Activated CD8-positive, alpha-beta memory T cell treated with anti-CD3 and anti-CD28 coated beads for 1 hour (primary cell): ENCODE measurements at places on chromosomes 16 and 17.
A peak's percentile ranks its signal among the peaks of the same experiment; 100 is the strongest.

- no peak for DNase-seq
These were observed 9.2 kb upstream of the ACSF3 start for GRCh38 chr16:89084411-89084810.

- DNase-seq: no peak
These were observed 52.1 kb downstream of the USP10 start for GRCh38 chr16:84751947-84752346.

DNA sequence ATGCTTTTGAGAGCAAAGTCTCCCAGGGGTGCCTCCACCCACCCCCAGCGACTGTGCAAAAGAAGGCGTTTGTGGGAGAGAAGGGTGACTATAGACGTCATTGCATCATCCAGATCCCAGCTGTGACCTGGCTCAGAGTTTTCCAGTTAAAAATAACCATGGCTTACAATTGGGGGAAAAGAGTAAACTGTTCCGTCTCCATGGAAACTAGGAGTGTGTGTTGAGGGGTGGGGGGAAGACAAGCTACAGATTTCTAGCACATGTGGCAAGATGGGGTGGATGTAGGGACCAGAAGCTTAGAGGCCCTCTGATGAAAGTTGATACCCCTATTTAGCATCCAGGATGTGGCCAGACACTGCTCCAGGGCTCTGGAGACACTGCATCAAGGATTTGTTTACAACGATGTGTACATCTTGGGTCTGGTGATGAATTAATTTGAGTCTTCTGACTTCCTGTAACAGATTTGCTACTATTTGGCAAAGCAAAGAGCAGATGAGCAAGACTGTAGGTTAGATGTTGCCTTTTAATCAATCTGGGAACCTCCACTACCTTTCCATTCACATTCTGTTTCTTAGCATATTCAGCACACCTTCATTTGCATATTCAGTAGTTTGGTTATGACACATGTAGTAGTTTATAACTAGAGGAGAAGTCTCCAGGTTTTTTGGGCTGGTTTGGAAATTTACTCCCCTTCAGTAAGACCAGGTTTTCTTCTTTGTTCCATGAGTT lies 6.2 kb upstream of the DUSP14 start:
- no peak for DNase-seq

DNA sequence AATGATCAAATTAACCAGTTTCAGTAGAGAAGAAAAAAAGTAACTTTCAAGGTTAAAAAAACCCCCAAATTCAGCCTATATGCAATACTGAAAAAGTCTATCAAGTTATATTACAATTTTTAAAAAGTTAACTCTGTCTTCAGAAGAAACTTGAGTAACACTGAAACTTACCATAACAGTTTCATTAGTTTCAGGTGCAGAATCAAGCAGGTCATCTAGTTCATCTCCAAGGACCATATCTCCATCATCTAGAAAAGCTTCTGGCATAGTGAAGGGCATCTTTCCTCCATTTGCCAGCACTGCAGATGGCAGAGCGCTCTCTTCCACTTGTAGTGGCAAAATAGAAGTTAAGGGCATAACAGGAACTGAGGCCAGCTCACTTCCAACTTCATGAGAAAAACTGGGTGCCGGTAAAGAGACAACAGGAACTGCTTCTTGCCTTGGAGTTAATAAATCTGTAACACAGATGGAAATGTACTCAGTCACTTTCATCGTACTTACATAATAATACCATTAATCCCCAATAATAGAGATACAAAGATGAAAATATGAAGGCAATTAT lies 22.9 kb downstream of the ZC3H7A start:
- no peak for DNase-seq

- no peak for DNase-seq
These were observed 167.8 kb downstream of the RBFOX3 start for GRCh38 chr17:79443026-79443425.

GRCh38 chr17:83152745-83153611 lies 73.6 kb downstream of the METRNL start:
- DNase-seq: no peak

DNA sequence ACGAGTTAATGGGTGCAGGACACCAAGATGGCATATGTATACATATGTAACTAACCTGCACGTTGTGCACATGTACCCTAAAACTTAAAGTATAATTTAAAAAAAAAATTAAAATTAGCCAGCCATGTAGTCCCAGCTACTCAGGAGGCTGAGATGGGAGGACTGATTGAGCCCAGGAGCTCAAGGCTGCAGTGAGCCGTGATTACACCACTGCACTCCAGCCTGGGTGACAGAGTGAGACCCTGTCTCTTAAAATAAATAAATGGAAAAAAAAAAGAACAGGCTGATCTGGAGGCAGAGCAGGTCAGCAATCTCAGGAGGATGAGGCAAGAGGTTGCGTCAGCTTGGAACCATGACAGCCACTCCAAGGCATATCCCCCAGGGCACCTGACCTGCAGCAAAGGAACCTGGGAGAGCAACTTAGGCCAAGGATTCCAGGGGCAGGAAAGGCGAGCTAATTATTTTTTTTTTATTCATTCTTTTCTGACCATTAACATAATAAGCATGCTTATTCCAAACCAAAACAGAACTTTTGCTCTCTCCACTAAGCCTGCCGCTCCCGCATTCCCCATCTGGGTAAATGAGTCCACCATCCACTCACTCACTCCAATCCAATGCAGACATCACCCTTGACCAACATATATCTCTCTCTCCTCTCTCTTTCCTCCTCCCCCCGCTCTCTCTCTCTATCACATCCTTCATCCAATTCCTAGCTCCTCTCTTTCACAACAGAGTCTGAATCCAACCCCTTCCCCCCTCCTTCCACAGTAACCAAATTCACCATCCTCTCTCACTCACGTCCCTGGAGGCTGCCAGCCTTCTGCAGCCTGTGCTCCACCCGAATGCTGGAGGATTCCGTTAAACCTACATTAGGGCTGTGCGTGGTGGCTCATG lies 47.7 kb downstream of the TK2 start:
- no peak for DNase-seq

DNA sequence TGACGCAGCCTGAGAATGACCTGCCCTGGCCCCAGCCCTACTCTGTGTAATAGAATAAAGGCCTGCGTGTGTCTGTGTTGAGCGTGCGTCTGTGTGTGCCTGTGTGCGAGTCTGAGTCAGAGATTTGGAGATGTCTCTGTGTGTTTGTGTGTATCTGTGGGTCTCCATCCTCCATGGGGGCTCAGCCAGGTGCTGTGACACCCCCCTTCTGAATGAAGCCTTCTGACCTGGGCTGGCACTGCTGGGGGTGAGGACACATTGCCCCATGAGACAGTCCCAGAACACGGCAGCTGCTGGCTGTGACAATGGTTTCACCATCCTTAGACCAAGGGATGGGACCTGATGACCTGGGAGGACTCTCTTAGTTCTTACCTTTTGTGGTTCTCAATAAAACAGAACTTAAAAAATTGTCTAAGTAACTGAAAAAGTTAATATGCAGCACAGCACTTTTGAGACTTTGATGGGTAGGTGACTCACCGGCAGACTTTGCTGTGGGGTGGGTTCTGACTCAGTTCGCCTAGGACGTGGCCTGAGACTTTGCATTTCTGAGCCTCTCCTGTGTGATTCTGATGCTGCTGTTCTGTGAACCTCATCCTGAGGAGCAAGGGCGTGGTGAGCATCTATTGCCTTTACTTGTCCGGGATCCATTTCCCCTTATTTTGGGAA lies 5.7 kb downstream of the LAT start:
- no peak for DNase-seq

DNA sequence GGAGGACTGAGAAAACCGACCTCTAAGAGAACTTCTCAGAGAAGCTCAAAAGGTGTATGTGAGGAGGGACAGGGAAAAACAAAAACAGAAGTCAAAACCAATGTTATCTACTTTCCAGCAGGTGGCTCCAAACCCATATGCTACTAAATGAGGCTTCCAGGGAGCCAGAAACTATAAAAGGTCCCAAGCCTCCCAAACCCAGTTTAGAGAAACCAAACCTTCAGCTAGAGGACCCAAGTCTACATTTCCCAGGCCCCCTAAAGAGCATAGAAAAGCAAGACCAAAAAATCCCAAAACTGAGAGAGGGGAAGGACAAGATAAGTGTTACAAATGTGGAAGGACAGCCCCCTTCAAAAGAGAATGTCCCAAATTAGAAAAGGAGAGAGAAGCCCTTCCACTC lies 3.7 kb downstream of the HPR start:
- DNase-seq: no peak

- no peak for DNase-seq
These were observed 246.9 kb upstream of the RBFOX1 start for GRCh38 chr16:7085776-7086175.

DNA sequence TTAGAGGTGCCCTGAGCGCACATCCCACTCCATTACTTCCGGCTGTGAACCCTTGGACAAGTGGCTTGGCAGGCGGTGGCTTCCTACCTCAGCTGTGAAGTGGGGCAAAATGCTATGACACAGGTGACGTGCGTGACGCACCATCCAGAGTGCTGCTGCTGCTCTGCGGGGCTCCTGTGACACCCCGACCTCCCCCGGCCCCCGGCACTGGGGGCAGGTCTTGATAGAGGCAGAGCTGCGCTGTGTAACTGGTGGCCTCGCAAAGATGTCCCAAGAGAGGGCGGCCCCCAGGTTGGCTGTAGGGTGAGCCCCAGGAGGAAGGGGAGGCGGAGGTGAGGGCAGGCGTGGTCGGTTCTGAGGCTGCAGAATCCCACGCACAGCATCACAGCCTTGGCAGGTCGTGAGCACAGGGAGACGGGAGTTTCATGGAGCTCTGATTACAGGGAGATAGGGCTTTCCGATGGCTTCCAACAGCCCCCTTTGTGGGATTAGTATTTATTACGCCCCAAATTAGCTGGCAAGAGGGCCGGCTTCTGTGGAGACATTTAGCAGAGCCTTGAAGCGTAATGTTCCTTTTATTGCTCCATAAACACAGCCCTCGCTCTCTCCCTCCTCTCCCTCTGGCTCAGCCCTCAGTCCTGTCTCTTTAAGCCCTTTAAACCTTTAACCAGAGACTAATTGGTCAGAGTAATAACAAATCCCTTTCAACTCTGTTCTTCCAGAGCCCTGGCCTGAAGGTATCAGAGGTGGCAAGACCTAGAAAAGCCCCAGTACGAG lies 328.1 kb downstream of the C16orf95 start:
- no peak for DNase-seq

- DNase-seq: no peak
These were observed 47.0 kb downstream of the TNFRSF13B start for GRCh38 chr17:16924696-16925440.

DNA sequence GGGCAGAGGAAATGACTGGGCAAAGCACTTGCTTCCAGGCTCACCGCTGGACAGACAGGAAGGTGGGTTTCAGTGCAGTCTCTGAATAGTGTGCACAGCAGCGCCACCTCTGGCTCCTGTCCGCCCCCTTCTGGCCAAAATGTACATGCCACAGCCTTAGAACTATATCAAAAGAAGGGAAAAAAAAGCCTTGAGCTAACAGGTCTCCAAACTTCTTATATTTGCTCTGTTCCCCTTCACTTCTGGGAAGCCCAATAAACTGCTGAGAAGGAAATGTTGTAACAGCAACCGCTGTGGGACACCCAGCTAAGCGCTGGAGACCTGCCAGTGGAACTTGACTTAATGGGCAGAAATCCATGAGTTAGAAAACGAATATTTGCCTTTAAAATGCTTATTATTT lies 17.5 kb downstream of the COG7 start:
- DNase-seq: peak; percentile 39

- no peak for DNase-seq
These were observed 129.4 kb downstream of the TANC2 start for GRCh38 chr17:63095459-63095858.

- no peak for DNase-seq
These were observed 81.6 kb upstream of the CHMP6 start for GRCh38 chr17:80910043-80910442.

- DNase-seq: no peak
These were observed 78.5 kb upstream of the CLEC3A start for GRCh38 chr16:77943801-77944200.

GRCh38 chr16:54266363-54266955 lies 20.1 kb downstream of the IRX3 start:
- DNase-seq: no peak

GRCh38 chr16:84913315-84913714 lies 93.5 kb downstream of the CRISPLD2 start:
- DNase-seq: no peak

DNA sequence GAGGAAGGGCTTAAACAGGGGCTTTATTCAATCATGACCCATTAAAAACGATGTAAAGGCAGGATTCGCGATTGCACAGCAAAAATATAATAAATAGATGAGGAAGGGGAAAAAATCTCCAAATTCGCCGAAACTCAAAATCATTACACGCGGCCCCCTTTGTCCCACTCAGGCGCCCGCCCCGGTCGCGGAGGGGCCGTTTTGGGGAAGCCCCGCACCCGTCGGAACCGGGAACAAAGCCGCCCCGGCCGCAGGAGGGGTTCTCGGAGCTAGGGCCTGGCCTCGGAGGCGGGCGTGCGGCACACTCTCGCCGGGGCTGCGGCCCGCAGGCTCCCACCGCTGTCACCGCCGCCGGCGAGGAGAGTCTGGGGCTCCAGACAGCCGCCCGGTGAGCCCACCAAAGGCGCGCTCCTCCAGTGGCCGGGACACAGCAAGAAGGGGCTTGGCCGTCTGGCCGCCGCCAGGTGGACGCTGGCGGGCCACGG lies 521 bp downstream of the C16orf87 start:
- no peak for DNase-seq

DNA sequence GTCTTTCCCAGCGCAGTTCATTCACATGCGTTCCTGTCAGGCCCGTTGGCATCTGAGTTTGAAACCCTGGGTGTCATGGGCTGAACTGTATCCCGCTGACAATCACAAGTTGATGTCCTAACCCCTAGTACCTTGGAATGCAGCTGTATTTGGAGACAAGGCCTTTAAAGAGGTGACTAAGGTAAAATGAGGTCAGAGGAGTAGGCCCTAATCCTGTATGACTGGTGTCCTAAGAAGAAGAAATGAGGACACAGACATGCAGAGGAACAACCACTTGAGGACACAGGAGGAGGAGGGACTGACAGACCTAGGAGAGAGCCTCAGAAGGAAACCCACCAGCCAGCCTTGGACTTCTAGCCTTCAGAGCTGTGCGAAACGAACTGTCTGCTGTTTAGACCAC lies 33.1 kb downstream of the TRPV2 start:
- no peak for DNase-seq

GRCh38 chr17:31411707-31412285 lies 20.3 kb downstream of the RAB11FIP4 start:
- DNase-seq: no peak

GRCh38 chr16:12026741-12027490 lies 50.4 kb downstream of the SNX29 start:
- no peak for DNase-seq

DNA sequence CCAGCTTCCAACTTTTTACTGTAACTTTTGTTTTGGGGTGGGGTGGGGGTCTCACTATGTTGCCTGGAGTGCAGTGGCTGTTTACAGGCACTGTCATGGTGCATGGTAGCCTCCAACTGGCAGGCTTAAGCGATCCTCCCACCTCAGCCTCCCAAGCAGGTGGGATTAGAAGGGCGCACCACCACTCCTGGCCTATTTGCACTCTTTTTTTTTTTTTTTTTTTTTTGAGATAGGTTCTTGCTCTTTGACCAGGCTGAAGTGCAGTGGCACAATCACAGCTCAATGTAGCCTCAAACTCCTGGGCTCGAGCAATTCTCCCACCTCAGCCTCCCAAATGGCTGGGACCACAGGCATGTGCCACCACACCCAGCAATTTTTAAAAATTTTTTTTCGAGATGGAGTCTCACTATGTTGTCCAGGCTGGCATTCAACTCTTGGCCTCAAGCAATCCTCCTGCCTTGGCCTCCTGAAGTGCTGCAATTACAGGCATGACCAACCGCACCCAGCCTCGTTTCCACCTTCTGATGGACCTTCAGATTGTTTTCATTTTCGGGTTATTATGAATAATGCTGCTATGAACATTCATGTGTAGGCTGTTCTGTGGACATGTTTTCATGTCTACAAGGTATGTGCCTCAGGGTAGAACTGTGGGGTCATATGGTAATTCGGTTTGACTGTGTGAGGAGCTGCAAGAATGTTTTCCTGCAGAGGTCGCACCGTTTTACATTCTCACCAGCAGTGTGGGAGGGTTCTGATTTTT lies 10.9 kb downstream of the TRAP1 start:
- DNase-seq: no peak
